Calu3 (cell line): ENCODE measurements at places on chromosomes 5 and 9. TPM values are rescaled to one million over a fixed set of nuclear protein-coding genes. Genes with fewer than 3 reads are reported as not detected.

DNA sequence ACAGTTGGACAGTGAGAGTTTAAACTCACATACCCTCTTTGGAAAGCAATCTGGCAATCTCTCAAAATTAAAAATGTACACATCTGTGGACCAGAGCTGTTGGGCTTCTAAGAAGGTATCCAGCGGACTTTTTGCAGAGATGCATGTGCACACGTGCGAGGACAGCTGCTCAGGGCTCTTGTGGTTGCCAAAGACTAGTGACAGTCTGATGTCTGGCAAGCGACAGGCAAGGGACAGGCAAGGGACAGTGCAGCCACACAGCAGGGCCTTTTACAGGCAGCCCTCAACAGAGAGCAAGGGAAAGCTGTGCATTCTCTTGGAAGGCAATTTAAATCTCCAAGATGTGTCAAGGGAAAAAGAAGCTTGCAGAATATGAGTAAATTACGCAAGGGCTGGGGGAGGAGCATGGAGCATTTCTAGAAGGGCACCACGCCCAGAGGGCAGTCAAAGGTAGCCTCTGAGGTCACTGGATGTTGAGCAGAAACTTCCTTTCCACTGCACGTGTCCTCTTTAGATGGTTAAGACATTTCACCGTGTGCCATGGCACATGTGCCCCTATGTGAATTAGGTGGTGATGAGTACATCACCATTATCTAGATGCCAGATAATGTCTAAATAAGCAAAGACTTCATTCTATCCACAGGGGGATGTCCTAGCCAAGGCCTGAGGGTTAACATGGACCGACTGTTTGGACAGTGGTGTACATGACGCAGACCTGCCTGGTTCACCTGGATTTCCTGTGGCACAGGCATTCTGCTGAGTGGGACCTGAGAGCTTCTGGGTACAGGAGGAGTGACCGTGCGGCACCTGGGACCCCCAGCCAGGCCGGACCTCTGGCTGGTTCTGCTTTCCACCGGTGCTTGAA is 9.1 kb downstream of the GFPT2 start:
- no peak for DNase-seq

SLC6A7 gene
- total RNA-seq, result not detected in 2 replicates

DNA sequence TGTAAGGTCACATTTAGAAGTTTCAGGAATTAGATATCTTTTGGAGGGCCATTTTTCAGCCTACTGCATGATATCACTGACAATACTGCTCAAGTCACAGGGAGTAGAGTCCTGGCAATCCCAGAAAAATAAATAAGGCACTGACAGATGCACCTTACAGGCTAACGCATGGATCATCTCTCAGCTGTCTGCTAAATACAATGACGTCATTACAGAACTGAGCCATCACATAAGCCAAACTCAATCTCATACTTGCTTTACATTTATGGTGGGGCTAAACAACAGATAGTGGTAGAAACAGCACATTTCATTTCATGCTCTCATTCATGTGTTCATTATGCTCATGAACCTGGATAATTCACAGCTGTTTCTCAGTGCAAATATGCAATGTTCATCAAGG is 243.7 kb downstream of the SEMA5A start:
- DNase-seq, result no peak

DNA sequence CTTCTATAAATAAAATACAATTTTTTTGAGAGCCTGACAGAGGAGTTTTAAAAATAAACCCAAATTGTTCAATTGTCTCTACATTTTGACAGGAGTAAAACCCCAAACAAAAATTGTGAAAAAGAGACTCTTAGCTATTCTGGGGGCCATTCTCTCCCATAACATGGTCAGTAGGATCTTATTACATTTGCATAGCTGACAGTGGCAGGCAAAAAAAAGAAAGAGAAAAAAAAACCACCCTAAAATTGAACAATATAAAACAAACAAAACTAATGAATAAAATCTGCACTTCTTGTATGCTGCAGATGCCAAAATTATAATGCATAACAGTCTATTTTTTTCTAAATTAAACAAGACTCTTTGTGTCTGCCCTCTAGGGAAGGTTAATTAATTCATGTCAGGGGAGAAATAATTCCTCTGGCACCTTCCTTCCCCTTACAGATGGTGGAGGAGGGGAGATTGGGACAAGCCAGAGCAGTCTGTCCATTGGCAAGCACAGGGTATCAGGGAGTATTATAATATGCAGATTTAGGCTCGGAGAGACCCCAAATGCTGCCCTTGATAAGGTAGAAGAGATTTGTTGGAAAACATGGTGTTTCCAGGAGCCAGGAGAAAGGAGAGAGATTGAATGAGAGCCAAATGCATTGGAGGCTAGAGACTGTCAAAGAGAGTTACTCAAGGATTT is 79.7 kb upstream of the CDH6 start:
- no peak for DNase-seq

FBP2 gene
- total RNA-seq, result not detected in 2 replicates

GRCh38 chr9:16221822-16222547 is 648.5 kb downstream of the BNC2 start:
- no peak for DNase-seq

DNA sequence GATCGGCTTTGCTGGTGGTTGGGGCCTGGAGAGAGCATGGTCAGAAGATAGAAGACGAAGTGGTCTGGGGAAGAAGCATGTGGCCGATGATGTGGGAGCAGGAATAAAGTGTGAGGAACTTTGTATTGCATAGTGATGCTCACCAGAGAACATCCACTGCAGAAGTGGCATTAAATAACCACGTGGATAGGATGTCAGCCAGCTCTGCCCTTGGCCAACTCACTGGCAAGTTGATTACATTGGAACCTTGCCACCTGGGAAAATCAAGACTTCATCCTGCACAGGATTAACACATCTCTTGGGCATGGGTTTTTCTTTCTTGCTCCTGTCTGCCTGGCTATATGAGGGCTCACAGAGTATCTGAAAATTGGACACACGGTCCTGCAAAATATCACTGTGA is 217.4 kb downstream of the DMRT2 start:
- DNase-seq, result no peak

HRH2 gene
- total RNA-seq, result not detected in 2 replicates

DNA sequence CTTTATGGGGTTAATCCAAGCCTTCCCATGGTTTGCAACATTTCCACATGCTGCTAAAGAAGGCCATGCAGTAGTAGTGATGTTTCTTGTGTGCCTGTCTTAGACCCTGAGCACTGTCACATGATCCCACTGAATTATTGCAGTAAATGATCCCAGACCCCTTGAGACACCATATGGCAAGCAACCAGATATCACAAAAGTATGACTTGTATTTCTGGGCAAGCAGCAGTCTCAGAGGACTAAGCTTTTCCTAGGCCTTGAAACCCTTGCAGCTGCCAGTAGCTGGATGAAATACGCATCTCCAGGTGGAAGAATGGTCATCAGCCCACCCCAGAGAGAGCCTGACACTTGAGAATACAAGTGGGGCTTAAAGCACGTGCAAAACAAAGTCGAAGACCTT is 41.8 kb downstream of the CDO1 start:
- DNase-seq, result no peak

GRCh38 chr9:121071756-121072421 is 2.9 kb upstream of the CNTRL start:
- peak; percentile 24 for DNase-seq
